ENCODE measurements at places on chromosomes 12 and 14.

- no peak for DNase-seq
Observed at GRCh38 chr14:91317381-91318308, 73.1 kb upstream of the GPR68 start.

- no peak for DNase-seq
Observed at GRCh38 chr12:44217146-44217883, 381.4 kb downstream of the TMEM117 start.

DNA sequence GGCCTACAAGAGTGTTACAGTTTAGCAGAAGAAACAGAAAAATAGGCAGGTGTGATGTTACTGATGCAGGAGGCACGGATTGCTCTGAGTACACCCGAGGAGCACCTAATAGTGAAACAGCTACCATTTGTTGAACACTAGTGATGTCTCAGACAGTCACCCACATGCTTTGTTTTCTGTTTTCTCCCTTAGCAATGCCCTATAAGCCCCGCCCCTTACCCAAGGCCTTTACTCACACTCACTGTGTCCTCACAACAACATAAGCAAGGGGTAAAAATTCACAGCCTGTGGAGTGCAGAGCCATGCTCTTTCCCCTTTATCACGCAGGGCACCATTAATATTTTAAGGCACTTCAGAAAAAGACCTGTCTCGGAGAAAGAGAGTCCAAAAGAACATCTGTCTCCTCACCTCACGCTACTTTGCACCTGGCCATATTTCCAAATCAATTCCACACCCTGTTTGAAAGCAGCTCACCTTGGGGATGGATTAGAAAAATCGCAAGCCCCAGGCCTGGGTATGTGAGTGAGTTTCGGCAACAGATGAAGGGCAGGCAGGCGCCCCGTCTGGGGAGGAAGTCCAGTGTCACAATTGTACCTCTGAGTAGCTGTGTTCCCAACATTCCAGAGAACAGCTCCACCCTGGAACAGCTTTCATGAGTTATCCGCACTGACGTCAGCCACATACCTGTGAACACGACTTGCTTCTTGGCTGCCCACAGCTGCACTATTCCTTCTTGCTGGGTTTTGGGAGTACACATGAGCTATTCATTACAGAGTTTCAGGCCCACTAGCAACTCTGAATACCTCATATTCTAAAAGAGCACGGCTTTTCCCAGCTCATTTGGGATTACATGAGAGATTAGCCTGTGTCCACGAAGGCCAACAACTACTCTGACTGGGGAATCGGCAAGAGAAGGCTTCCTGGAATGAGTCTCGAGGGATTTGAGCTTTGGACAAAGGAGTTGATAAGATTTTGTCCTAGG, 26.0 kb downstream of the MAPK1IP1L start:
- DNase-seq, result no peak

DNA sequence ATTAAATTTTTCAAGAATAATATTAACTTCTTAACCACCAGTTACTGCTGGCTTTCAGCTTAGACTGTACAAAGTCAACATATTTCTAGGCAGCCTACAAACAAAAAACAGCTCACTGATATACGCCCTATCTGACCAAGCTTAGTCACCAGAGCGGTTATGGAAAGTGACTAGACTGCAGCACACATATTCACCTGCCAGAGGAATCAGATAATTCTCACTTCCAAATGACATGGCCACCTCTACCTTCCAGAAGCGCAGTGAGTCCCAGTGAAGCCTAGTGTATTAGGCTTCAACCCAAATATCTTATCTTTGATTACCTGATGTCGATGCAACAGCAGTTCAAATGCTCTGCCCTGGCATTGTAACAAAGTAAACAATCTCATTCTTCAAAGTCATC, 8.5 kb downstream of the STXBP6 start:
- no peak for DNase-seq

DNA sequence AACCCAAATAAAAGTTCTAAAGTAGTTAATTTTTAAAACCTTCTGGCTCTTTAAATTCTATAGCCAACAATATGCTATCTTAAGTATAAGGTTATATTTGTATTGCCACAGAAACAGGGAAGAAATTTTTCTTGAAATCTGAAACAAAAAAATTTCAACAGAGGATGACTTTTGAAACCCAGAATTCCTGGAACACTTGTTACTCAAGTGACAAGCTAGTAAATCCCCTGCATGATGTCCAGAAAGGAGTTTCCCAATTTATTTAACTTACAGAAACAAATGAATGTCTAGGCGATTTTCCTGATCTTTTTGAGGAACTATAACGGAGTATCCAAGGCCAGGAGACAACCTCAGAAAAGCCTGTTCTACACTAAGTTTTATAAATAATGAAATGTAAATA, 69.6 kb downstream of the SLC41A2 start:
- DNase-seq, result no peak

DNA sequence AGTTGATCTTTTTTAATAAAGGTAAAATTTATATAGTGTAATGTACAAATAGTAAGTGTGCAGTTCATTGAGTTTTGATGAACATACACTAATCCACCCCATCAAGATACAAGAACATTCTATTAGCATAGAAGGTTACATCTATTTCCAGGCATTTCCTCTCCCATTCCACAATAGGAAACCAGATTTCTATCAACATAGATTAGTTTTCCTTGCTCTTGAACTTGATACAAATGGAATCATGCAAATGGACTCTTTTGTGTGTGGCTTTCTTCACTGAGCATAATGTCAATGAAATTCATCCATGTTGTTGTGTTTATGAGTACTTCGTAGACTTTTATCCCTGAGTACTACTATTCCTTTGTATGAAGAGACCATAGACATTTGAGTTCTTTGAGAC, 10.8 kb downstream of the STYX start:
- no peak for DNase-seq

- no peak for DNase-seq
Observed at GRCh38 chr14:67464879-67465278, 23.6 kb downstream of the TMEM229B start.

- no peak for DNase-seq
Observed at GRCh38 chr12:31855427-31855826, 103.8 kb upstream of the RESF1 start.

- no peak for DNase-seq
Observed at GRCh38 chr12:124289634-124290600, 5.0 kb upstream of the RFLNA start.

DNA sequence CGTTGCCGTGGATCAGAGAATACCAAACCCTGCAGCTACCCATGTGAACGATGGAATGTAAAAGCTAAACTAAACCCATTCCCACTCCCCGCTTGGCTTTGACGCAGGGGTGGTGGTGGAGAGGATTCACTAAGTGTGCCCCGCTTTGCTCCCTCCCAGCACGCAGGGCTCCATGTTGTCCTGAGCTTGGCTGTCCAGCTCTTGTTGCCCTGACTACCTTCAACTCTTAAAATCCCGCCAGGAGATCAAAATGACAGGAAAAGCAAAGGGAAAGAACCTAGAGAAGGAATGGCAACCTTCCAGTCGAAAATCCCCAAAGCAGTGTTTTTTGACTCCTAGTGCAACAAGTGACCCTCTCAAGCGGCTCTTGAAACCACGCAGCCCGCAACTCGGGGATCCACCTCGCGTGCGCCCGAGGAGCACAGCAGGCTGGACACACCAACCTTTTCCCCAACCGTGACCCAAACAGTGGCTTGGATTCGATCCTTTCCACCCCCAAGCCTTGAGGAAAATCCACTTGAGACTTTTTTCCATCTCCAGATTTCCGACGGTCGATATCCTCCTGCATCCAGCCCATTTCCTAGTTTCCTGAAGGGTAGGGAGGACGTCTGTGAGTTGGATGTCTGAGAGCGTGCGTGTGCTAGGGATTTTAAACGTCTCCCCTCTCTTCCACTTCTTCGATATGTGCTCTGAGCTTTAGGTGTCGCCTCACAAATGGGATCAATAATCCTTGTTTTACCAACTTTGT, 1.4 kb downstream of the SYT10 start:
- DNase-seq, result no peak

DNA sequence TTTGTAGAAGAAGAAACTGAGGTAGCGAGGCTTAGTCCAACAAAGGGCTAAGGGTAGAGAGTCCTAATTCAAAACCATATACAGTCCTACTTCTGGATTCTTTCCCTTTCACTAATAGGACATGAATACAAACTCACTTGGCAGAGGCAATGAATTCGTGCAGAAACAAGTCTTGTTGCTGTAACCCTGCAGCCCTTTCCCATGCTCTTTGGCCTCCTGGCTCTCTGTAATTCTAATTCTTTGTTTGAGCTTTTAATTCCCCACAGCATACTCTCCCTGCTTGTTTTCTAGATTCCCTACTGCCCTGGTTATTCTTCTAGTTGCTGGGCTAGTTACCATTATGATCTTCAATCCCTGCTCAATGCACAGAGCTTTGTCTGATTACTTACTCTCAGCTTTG, 381.4 kb downstream of the ETNK1 start:
- no peak for DNase-seq
